ENCODE measurements at places on chromosomes 5 and 9.

DNA sequence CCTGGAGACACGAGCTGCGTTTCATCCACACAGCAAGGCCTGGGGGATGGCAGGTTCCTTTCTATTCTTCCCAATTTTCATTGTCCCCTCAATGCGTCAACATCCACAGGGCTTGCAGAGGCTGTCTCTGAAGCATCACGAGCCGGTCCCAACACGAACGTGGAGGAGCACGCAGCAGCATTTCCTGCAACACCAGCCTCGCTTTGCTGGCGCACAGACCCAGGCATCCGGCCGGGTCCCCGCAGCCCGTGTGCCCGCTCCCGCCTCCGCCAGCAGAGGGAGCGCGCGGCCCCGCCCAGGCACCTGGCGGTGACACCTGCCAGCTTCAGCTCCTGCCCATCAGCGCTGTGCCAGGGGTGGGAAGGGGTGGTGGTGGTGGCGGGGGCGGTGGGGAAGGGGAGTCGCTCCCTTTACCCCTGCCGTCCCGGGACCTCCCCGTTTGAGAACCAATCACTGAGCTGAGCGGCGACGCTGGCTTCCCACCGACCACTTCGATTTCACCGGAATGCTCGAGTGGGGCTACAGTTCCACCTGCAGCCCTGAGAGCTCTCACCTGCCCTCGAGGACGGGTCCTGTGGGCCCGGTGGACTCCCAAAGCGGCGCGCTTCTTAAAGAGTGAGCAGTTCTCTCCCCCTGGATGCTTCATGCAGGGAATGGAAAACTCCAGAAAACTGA, 464.5 kb downstream of the ICE1 start:
- peak; percentile 15 for DNase-seq

DNA sequence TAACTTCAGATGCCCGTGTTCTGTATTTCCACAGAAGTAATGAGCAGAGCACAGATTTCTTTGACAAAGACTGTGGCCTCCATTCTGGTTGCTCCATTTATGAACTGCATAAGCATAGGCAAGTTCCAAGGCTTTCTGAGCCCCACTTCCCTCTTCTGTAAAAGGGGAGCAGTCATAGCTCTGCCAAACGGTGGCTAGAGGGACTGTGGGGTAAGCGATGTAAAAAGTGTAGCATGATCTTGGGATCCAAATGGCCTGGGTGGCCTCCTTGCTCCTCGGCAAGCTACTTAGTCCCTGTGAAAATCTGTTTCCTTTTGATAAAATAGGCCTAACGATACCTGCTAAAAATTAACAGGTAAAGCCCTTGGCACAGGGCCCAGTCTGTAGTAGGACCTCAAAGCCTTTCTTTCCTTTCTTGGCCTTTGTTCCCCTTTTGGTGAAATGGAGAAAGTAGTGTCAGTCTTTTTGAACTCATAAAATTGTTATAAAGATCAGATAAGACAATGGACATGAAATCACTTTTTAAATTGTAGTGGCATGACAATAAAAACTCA, 646.6 kb downstream of the ACTL7B start:
- peak; percentile 6 for DNase-seq

GRCh38 chr9:94139672-94140417, 55.6 kb downstream of the PTPDC1 start:
- DNase-seq, result no peak

GRCh38 chr5:139904816-139905661, 109.4 kb downstream of the PSD2 start:
- no peak for DNase-seq

GRCh38 chr5:77312413-77312812, 101.9 kb downstream of the PDE8B start:
- DNase-seq, result no peak

DNA sequence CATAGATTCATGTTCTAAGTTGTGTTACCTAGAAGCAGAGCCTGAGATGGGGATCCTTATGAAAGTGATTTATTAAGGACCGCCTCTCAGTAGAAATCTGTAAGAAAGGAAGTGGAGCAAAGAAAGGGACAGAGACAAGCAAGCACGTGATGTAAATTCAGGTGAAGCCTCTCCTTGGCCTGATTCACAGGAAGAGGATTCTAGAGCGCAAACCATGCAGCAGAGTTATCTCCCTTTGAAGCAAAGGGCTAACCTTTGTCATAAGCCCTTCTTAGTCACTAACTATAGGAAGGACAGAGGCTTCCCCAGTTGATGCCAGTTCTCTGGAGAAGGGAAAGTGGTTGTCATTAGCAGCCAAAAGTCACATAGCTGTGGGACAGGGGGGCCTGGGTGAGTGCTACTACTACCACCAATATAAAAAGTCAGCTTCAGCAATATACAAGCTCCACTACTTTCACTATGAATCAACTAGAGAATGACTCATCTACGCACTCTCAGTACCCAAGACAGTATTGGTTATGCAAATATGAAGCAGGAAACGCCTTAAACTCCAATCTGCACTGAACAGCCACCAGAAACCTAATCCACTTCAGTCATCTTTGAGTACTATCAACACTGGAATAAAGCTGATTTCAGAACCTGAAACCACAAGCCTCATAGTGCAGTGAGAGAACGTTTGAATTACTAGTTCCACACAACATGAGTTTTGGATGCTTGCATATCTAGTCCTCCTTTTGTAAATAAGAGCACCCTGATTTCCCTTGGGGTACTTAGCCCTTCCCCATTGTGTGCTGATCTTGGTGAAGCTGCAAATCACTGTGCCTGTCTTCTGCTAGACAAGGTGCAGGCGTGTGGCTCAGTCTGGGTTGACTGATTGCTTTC, 162.7 kb downstream of the ZNF608 start:
- DNase-seq, result no peak

- no peak for DNase-seq
Measured at GRCh38 chr9:109063760-109064159, 50.5 kb upstream of the CTNNAL1 start.

- DNase-seq, result peak; percentile 24
Measured at GRCh38 chr5:135185481-135186065, 151.5 kb upstream of the PITX1 start.

DNA sequence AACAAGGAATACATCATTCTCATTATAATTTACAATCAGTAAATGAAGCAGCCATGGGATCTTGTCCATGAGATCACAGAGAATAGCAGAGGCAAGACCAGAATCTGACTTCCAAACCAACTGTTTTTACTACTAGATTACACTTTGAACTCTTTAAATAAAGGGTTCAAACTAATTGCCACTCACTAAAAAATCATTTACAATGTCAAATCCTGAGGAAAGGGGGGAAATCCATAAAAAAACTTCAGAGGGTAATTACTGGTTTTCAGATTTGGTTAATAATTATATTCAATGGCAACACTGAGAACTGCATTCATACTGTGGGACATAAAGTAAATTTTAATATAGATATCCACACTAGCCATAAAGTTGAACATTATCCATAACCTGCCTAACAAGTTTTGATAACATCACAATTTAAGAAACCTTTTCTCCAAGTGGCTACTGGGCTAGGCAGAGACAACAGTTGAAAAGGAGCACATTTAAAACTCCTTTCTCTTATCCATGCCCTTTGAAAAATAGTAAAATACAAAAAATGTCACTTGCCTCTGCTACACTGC, 15.9 kb downstream of the PLPP1 start:
- no peak for DNase-seq

DNA sequence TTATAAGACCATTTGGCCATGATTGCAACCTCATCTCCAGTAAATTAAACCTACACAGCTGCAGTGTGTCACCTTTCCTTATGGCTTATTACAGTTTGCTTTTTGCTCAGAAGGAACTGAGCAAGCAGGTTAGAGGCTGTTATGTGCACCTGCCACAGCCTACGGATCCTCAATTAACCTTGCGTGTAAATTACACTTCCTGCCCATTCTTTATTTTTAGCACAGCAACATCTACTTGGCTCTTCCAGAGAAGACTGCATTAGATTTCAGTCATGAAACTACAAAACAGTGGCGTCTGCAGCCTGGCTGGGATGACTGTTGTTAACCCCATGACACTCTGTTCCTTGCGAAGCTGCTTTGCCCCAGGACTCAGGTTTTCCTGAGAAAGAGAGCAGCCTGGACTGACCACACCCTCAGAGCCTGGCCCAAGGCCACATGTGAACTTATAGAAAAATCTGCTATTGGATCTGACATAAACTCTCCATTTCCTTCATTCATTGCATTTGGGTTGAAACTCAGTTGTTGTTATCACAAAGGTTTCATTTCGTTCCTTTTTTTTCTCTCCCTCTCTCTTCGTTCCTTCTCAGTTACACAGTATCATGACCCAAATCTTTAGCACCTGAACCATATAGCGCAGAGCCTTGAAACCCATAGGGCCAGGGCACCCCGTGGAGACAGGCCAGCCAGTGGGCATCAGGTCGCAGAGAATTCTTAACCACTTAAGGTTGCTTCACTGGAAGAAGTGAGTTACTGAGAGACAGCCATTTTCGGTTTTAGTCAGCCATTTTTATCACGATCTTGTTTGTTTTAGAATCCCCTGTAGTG, 138.6 kb downstream of the PALM2AKAP2 start:
- DNase-seq, result peak; percentile 87

DNA sequence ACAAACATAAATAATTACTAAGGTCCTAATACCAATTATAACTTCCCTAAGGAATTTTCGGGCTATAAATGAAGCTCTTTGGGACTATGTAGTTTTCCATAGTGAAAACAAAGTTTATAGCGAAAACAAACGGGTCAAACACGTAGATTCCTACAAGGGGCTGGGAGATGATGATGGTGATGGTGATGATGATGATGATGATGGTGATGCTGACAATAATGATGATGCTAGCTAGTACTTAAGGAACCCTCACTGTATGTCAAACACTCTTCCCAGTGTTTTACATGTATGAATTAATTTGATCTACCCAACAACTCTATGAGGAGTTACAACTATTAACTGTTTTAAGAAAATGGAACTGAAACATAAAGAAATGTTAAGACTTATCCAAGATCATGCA, 63.7 kb upstream of the PIK3R1 start:
- DNase-seq, result no peak

DNA sequence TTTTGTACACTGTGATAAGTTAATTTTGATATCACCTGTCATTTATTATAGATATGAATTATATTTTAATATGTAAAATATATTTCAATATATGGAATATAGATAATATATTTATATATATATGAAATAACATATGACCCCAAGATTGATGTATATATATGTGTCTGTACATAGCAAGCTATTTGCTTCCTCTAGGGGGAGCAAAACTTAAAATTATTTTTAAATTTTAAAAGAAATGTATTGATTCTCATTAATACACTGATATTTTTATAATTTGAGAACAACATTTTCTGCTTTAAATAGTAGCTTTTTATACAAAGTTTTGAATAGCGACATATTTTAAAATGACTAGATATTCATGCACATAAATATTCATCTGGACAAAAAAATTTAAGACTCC, 272.0 kb downstream of the DMRTA1 start:
- DNase-seq, result no peak

DNA sequence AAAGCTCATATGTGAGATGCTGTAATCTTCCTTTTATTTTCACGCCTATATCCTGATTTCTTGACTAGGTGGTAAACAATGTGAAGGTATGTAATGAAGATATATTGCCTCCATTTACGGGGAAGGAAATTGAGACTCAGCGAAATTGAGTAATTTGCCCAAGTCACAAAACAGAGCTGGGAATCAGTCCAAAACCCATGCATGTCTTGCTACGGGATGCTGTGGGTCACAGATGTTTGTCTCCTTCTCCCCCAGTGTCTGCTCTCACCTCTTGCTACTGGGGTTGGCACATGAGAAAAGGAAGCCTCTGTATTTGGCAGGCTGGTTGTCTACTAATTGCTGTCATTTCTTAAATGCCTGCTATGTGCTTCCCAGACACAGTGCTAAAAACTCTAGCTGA, 53.7 kb upstream of the TEX48 start:
- DNase-seq, result no peak

DNA sequence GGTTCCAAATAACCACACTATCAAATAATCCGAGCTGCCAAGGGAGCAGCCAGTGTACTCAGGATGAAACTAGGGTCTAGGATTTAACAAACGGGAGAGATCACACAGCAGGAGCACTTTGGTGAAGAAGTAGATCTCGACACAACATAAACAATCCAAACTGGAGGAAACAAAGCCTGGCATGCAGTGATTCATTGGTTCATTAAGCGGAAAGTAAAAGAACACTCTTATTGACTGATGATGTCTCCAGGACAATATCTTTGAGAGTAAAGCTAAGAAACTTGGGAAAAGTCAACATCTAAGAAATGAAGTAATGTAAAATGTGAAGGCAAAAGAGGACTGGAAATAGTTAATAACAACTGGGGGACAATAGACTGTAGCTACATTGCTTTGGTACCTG, 1478.3 kb upstream of the CDH9 start:
- no peak for DNase-seq

DNA sequence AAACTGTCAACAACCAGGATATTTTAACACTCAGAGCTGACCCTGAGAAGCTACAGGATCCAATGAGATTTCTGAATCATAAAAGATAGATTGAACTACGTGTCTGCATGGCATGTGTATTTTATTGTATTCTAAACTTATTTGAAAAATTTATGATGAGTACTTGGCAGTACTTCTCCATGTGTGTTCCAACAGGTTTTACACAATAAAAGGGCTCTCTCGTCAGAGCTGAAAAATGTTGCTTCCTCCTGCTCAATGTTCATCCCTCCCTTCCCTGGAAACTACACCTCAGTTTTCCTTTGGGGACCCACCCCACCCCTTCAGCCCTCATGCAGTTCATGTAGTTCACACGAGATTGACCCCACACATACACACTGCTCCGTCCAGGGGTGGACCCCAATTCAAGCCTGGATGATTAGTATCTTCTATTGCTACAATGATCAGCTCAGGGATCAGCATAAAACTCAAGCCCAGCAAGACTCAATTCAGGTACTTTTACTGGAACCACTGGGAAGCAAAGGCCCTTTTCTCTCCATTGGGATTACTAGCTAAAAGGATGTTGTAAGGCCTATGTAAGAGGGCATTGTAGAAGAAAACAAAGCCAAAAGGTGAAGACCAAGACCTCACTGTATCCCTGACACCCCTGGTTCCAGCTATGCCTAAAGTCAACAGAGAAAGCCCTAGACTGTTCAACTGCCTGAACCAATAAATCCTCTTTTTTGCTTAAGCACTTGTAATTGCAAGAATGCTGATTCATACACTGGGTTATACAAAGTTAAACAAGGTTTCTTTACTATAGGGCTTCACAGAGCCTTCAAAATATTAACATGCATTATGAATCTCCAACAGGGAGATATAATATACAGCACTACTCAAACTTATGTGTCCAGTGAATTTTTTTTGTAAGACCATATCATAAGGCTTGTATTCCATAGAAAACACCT, 112.6 kb downstream of the SAXO1 start:
- DNase-seq, result no peak

DNA sequence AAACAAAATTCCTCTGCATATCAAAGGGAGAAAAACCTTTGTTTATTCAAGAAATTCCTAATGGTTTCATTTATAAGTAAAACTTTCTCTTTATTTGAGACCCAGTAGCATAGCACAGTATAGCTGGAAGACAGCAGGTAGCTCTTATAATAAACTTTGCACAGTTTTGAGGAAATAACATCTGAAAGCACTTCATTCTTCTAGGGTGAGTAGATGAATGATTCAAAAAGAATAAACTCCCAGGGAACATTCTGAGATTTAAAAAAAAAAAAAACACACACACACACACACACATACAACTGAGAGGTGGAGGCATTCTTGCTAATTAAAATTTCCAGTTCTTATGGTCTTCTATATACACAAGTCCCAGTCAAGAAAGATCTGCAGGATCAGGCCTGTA, 197.3 kb downstream of the BNC2 start:
- DNase-seq, result no peak
